HepG2 (cell line): ENCODE measurements at places on chromosomes 5 and 9. TPM values are rescaled to one million over a fixed set of nuclear protein-coding genes. Genes with fewer than 3 reads are reported as not detected.

GRCh38 chr9:105457560-105458294 lies 9.9 kb downstream of the FSD1L start:
- no peak overlapping the region for H3K4me3 ChIP-seq
- peaks cover 47% of the 10 kb centered on the region for H3K4me1 ChIP-seq
- no peak overlapping the region for H3K27ac ChIP-seq

GRCh38 chr9:5632540-5632939 lies 3.6 kb downstream of the RIC1 start:
- H3K36me3 ChIP-seq = no peaks in the 10 kb centered on the region
- H3K4me1 ChIP-seq = peaks cover 39% of the 10 kb centered on the region
- H3K27me3 ChIP-seq = no peaks in the 10 kb centered on the region

GRCh38 chr9:4680173-4680525 lies 780 bp downstream of the CDC37L1 start:
- H3K4me3 ChIP-seq = peak overlapping the region; percentile 94
- no peaks in the 10 kb centered on the region; the same call in 2 of the 3 replicates for H3K27me3 ChIP-seq
- peaks cover 41% of the 10 kb centered on the region for H3K4me1 ChIP-seq
- no peak for DNase-seq
- H3K27ac ChIP-seq = peak overlapping the region; percentile 99
- peaks cover 8% of the 10 kb centered on the region for H3K36me3 ChIP-seq

DNA sequence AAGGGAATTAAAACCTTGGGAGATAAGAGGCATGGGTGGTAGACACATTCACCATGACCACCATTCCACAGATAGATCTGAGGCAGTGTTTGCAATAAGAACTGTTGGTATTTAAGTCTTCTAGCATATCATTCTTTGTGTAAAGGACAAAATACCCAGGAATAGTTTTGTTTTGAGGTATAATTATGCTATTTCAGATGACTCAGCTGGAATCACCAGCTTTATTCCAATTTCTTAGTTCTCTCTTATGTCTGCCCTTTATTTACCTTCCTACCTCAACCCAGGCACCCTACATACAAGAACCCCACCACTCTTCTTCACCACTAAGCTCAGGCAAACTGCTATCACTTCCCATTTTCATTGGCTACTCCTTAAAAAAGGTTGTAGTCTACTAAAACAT lies 94.7 kb upstream of the TRIO start:
- no peaks in the 10 kb centered on the region for H3K4me1 ChIP-seq
- H3K27me3 ChIP-seq = peaks cover 1% of the 10 kb centered on the region; the same call in 1 of the 2 replicates
- H3K36me3 ChIP-seq = no peaks in the 10 kb centered on the region
- DNase-seq = no peak

DNA sequence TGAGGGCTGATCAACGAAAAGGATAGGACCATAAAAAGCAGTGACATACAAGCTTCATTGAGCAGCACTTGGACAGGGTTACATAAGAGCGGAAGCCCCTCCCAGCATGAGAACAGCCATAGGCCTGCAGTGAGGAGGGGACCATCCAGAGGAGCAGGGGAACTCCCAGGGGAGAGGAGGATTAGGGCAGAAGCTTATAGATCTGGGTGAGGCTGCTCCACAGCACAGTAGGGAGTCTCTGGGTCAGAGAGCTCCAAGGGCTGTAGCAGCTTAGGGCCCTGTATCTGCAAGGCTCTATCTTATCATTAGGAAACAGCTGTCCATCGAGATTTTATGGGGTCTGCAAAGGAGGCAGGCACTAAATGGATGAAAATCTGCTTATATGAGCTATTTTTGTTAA lies 186.6 kb downstream of the DOCK8 start:
- no peak overlapping the region for H3K27ac ChIP-seq
- DNase-seq = no peak
- H3K36me3 ChIP-seq = no peaks in the 10 kb centered on the region
- H3K27me3 ChIP-seq = no peaks in the 10 kb centered on the region

DNA sequence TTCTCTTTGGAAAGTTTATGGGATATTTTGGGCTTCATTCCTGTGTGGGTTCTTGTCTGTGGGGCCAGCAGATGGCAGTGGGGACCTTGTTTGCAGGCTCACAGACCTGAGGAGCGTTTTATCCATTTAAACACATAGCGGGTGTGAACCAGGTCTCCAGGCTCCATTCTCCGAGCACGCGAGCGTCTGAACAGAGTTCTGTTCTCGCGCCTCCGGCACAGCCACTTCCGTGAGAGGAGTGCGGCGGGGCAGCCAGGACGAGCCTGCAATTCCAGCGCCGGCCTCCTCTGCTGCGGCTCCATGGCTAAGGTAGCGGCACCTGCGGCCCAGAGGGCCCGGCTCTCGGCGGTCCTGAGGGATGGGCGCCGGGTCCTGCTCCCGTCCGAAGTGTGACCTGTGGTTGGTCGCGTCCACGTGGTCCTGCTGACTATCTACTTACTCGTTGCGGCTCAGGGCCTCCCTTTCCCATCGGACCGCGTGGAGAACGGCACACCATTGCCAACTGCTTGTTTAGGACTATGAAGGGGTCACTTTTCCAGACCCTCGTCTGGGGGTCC lies 7.3 kb downstream of the NRARP start:
- DNase-seq = no peak
- peaks cover 61% of the 10 kb centered on the region for H3K4me1 ChIP-seq
- H3K27ac ChIP-seq = no peak overlapping the region
- H3K4me3 ChIP-seq = peak overlapping the region; percentile 49
- peaks cover 4% of the 10 kb centered on the region; the same call in 1 of the 2 replicates for H3K27me3 ChIP-seq

DNA sequence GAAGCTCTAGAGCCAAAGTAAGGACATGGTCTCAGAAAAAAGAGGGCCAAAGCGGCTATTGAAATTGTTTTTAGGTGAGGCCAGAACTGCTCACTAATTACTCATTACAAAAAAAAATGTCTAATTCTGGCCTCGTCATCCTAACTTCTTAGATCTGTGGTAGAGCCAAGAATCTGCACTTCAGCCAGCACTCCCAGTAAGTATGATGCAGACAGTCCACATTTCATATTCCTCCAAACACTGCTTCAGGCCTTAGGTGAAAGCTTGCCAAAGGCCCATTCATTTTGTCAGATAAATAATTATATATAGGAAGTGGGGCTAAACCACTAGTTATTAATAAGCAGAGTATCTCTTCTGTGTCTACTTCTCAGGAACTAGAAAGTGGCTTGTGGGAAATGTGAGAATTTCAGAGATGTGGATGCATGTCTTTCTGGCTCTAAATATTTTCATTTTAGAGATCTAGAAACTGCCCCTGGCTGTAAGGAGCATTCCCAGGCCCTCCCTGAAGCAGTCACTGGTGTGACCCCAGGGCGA lies 554.0 kb downstream of the TLE4 start:
- H3K36me3 ChIP-seq = no peaks in the 10 kb centered on the region
- no peaks in the 10 kb centered on the region for H3K27me3 ChIP-seq
- H3K4me1 ChIP-seq = no peaks in the 10 kb centered on the region
- H3K27ac ChIP-seq = no peak overlapping the region
- H3K4me3 ChIP-seq = no peak overlapping the region

- H3K4me3 ChIP-seq = 0 out of 2 replicates have a peak overlapping the region, but pooled peaks have one; percentile 8
- peaks cover 11% of the 10 kb centered on the region for H3K4me1 ChIP-seq
- H3K27ac ChIP-seq = no peak overlapping the region
- H3K27me3 ChIP-seq = no peaks in the 10 kb centered on the region
These were observed 17.9 kb upstream of the DAPK1 start for GRCh38 chr9:87479801-87480201.

- no peak within 1 kb of the TSS for H3K27ac ChIP-seq
- no peak for DNase-seq
- H3K36me3 ChIP-seq = no peaks in the 10 kb centered on the region
- H3K4me1 ChIP-seq = peaks cover 5% of the 10 kb centered on the region
- H3K27me3 ChIP-seq = no peaks in the 10 kb centered on the region; the same call in 1 of the 2 replicates
These were observed at the start of gene ABO for GRCh38 chr9:133275105-133276000. Gene ABO, minus strand, starts transcription at chr9:133275201.

DNA sequence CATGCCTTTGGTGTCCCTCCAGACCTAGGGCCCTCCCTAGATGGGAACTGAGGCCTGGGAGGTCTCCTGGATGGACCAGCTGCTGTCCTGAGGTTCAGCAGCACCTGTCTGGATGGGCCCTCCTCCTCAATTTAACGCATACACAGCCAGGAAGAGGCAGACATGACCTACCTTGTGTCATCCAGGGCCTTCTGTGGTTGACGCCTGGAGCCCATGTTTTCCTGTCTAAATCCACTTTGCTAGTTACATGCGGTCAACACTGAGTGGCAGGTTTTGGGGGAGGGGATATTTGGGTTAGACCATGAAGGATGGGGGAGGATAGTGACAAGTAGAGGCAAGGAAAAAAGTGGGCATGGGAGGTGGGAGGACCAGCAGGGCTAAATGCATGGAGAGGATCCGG lies 3.1 kb upstream of the STC2 start:
- DNase-seq = no peak
- H3K4me3 ChIP-seq = peak overlapping the region; percentile 87
- peaks cover 27% of the 10 kb centered on the region for H3K4me1 ChIP-seq

- no peak overlapping the region for H3K4me3 ChIP-seq
- no peak overlapping the region for H3K27ac ChIP-seq
- DNase-seq = no peak
- H3K27me3 ChIP-seq = peaks cover 78% of the 10 kb centered on the region; the same call in 2 of the 3 replicates
- H3K36me3 ChIP-seq = no peaks in the 10 kb centered on the region
- no peaks in the 10 kb centered on the region for H3K4me1 ChIP-seq
These were observed 7.4 kb upstream of the COL5A1 start for GRCh38 chr9:134634176-134634575.

- H3K36me3 ChIP-seq = no peaks in the 10 kb centered on the region
- DNase-seq = peak; percentile 95
- no peak overlapping the region for H3K4me3 ChIP-seq
- H3K27me3 ChIP-seq = no peaks in the 10 kb centered on the region
- H3K4me1 ChIP-seq = peaks cover 18% of the 10 kb centered on the region
These were observed 456.9 kb downstream of the BNC2 start for GRCh38 chr9:16413509-16414016.

- no peak overlapping the region for H3K27ac ChIP-seq
- no peaks in the 10 kb centered on the region for H3K27me3 ChIP-seq
- peaks cover 4% of the 10 kb centered on the region for H3K4me1 ChIP-seq
- DNase-seq = no peak
- no peaks in the 10 kb centered on the region for H3K36me3 ChIP-seq
These were observed 48.0 kb upstream of the CEP78 start for GRCh38 chr9:78187763-78188484.

DNA sequence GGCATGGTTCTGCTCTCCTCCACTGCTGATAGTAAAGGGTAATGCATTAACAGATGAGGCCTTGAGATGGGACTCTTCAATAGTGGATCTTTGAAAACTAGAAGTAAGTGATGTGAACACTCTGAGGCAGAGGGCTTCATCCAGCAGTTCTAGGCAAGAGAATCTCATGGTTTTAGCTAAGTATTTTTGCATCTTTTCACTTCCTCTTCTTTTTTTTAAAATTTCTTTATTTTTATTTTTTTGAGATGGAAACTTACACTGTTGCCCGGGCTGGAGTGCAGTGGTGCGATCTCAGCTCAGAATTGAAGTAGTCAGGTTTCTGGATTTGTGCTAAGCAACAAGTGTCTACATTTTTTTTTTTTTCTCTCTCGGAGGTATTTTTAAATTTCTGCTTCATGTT lies 101.9 kb downstream of the MTRR start:
- no peak overlapping the region for H3K27ac ChIP-seq
- H3K4me3 ChIP-seq = no peak overlapping the region
- DNase-seq = no peak
- no peaks in the 10 kb centered on the region for H3K27me3 ChIP-seq

- H3K27ac ChIP-seq = no peak overlapping the region
- no peaks in the 10 kb centered on the region for H3K27me3 ChIP-seq
- DNase-seq = no peak
- no peaks in the 10 kb centered on the region for H3K4me1 ChIP-seq
- peaks cover 89% of the 10 kb centered on the region for H3K36me3 ChIP-seq
- no peak overlapping the region for H3K4me3 ChIP-seq
These were observed 65.3 kb downstream of the RGS3 start for GRCh38 chr9:113528811-113529210.

DNA sequence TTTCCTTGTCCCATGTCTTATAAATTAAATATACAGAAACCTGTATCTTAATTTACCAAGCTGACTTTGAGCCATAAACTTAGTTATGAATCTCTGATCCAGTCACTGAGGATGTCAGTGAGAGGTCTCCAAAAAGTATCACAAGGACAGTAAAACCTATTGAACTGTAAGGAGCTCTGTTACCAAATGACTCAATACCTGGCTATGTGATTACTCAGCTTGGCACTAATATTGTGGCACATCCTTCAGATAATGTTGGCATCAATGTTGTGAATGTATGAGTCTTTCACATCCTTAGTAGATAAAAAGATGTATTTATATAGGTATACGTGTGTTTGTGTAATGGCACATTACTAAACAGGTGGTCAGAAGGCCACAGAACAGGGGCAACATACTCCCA lies 18.0 kb upstream of the CAPSL start:
- no peak overlapping the region for H3K27ac ChIP-seq
- no peak overlapping the region for H3K4me3 ChIP-seq
- no peaks in the 10 kb centered on the region for H3K27me3 ChIP-seq
- H3K4me1 ChIP-seq = no peaks in the 10 kb centered on the region
- no peaks in the 10 kb centered on the region for H3K36me3 ChIP-seq
- no peak for DNase-seq

DNA sequence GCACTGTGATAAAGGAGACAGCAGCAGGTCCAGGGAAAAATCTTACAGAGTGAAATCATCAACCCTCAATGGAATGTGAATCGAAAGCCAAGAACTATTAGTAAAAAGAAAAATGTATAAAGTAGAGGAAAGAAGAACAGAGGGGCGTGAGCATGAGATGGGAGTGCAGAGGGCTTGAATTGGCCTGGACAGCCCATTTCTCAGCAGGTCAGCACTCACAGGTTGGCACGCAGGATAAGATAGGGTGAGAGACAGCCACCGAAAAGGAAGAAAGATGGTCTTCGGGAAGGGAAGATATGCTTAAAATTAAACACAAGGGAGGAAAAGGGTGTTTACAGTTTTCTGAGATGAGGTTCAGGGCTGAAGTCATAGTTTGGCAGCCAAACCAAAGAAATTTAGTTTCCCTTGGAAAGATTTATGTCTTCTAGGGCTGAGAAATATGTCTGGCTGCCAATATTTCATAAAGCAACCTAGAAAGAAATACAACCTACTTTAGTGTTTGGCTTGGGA lies 524.7 kb downstream of the SPATA31D1 start:
- H3K36me3 ChIP-seq = no peaks in the 10 kb centered on the region
- H3K4me1 ChIP-seq = no peaks in the 10 kb centered on the region
- DNase-seq = no peak
- H3K27me3 ChIP-seq = no peaks in the 10 kb centered on the region
- H3K27ac ChIP-seq = no peak overlapping the region

DNA sequence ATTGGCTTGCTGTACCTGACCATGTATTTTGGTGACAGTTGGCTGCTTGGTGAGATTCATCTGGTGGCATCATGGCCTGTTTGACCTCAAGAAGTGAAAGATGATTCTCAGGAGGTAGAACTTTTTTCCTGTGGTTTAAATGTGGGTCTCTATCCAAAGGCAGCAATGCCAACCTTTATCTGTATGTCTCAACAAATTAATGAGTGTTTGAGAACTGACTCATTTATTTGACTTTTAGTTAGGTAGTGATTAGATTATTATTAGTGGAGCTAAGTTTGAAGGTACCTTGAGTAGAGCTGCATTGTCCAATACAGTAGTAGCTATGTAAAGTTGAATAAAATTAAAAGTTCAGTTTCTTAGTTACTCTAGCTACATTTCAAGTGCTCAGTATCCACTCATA lies 48.2 kb downstream of the TLE4 start:
- H3K27ac ChIP-seq = no peak overlapping the region
- no peak overlapping the region for H3K4me3 ChIP-seq
- no peak for DNase-seq
- H3K36me3 ChIP-seq = no peaks in the 10 kb centered on the region

The CTSV gene
- total RNA-seq = 6.0 and 12.6 TPM in 2 replicates

The PAPPA gene
- 0.08 and 0.09 TPM in 2 replicates for total RNA-seq

The MARCOL gene
- total RNA-seq = not detected in 2 replicates

The PLAC8L1 gene
- not detected in 2 replicates for total RNA-seq

The SOX30 gene
- total RNA-seq = not detected in 2 replicates

The F2RL1 gene
- total RNA-seq = 6.3 and 9.9 TPM in 2 replicates

The IER5L gene
- 2.5 and 3.3 TPM in 2 replicates for total RNA-seq

The RFESD gene
- 1.2 and 2.2 TPM in 2 replicates for total RNA-seq

The TBC1D9B gene
- total RNA-seq = 26.8 and 35.0 TPM in 2 replicates

The CDX1 gene
- total RNA-seq = not detected in 2 replicates
